ENCODE measurements at places on chromosomes 3 and 15.
A peak's percentile ranks its signal among the peaks of the same experiment; 100 is the strongest.

DNA sequence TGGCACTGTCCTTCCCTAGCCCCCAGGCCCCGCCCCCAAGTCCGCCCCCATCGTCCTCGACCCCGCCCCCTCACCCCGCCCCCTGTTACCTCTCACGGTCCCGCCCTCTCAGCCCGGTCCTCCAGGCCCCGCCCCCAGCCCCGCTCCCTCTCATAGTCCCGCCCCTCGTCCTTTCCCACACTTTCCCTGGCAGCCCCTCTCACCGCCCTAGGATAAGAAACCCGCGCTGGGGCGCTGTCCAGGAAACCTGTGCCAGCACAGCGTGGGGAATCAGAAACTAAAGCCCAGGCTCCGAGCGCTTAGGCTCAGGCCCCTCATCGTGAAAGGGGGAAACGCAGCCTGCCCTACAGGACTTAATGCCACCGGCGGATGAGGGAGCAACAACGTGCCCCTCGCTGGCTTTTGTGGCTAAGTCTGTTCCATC is 20.9 kb downstream of the TRPM1 start:
- no peak for DNase-seq

DNA sequence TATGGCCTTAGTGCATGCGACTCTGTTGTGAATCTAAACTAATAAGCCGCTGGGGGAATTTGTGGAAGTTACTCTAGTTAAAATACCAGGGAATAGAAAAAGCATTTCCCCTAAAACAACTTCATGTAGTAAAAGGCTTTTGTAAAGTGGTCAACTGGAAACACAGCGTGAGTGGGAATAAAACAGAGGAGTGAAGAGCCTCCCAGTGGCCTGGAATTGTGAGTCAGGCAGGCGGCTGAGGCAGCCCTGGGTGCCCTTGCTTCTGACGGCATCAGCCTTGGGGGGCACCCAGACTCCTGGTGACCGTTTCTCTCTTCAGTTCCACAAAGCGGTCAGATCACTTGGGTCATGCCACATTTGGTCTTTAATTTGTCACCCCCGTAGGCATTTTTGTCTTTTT is 108.4 kb downstream of the GHSR start:
- no peak for DNase-seq

- peak; percentile 99 for DNase-seq
Observed at GRCh38 chr3:109927161-109927560, 589.8 kb upstream of the DPPA4 start.

DNA sequence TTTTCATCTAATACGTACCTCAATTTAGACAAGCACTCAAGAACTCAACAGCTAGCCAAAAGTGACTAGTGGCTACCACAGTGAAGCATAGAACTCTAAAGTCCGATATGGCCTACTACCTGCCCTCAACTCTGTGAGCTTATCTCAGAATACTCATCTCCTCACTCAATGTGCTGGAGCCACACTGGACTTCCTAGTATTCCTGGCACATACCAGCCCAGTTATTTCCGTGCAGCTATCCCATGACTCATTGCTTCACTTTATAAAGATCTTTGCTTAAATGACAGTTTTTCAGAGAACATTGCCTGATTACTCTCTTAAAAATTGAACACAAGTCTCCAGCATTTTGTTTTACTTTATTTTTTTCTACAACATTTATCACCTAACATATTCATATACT is 524.7 kb downstream of the PYDC2 start:
- peak; percentile 78 for DNase-seq

DNA sequence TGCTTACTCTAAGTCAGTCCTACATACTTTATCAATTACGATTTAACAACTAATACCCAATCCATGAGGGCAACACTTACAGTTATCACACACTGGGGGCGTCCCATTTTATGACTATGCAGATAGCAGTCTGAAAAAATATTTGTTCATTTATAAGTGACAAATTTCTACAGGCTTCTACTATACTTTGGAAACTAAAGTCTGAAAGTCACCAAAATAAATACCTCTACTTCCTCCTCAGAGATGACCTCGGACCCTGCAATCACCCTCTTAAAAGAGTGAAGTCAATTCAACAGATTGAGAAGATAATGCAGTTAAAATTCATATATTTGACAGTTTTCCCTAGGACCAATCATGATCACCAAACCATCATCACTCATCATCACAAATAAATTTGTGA is 76.6 kb downstream of the GSK3B start:
- DNase-seq: no peak

DNA sequence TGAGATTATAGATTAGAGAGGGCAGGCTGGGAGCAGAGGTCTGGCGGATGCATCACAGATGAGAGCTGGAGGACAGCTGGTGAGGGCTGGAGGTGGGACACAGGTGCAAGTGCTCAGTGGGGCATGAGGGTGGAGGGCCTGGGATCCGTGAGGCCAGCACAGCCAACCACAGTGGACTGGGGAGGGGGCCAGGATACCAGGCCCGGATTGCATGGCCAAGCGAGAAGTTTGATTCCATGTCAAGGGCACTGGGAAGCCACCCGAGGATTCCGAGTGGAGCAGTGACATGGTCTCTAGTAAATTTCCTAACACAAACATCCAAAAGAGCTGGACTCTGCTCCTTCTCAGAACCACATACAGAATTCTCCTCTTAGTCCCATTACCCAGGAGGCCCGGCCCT is 44.0 kb upstream of the SLC41A3 start:
- DNase-seq: no peak

DNA sequence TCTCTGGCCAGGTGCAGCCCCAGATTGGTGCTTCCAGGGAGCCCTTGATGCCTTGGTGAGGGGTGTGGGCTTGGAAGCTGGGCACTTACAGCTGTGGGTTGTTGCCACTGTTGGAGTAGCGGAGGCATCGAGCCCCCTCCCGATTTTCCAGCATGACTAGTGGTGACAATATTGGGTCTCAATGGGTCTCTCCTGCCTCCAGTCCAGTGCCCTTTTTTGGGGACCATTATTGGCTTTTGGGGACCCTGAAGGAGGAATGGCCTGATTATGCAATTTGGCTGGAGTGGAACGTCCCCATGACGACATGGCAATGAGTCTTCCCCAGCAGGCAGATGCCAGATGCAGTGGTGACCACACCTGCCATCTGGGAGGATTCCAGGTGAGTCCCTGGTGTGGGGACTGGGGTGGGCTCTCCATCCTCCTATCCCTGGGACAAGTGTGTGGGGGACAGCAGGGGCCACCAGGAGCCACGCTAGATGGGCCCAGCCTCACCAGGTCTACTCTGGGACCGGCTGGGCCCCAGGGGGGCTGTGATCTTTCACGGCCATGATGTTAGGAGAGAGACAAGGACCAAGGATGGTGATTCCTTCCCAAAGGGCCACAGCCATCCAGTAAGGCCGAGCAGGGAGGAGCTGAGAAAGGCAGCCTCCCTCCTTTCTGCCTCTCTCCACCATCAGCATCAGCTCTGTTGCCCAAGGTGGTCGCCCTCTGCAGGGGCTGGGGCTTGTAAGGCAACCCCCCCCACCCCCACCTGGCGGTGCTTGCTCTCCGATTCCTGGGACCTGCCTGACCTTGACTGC is 196.8 kb downstream of the GOLGA6L6 start:
- DNase-seq: no peak

DNA sequence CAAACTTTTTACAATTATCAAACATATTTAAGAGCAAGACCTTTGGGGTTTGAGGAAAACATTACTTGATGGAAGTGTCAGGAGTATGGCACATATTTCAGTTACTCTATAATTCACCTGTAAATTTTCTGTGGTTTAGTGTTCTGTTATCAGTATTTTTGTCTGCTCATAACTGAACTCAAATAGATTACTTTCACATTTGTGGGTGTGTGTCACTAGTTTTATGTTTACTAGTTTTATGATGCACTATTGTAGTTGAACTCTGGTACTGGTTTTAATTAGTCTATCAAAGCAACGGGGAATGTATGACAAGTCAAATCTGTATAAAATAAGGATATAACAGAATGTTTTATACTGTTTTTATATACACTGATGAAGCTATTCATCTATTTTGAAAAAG is 27.2 kb downstream of the OXSM start:
- DNase-seq: no peak

DNA sequence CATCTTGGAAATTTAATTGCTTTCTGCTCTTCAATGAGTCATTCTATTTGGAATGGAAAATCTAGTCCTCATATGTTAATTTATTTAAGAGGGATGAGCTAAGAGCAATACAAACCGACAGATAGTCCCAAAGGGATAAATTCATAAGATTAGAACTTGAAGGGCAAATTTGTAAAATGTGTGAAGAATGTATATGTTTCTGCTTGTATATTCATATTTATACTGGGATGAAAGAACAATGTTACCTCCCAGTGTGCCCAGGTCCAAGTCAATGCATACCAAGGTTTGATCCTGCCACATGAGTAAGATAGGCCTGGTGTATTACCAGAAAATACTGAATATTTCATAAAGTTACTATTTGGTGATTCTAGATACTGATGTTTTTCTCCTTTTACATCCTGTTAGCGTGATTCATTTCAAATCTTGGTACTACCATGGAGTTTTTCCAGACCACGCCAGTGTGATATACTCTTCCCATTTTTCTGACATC is 255.6 kb upstream of the SEMA6D start:
- DNase-seq: no peak

GRCh38 chr3:173268781-173269180 is 127.7 kb upstream of the SPATA16 start:
- DNase-seq: no peak

- peak; percentile 88 for DNase-seq
Observed at GRCh38 chr3:55185380-55185779, 257.5 kb upstream of the LRTM1 start.

DNA sequence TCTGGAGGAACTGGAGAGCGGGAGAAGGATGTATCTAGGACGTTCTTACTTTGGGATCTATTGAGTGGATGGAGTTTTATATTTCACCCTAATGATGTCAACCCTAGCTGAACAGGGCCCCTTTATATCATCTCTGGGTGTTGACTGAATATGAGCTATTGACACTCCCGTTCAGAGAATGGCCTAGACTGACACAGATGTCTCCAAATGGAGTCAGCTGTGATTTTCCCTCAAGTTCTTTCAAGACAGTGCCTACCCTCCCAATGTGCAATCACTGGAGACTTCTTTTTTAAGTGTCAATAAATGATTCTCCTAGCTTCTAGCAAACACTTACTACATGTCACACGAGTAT is 63.8 kb downstream of the FRMD4B start:
- no peak for DNase-seq

GRCh38 chr15:101051291-101052030 is 132.3 kb downstream of the LRRK1 start:
- DNase-seq: no peak

GRCh38 chr3:56758539-56758981 is 43.2 kb downstream of the ARHGEF3 start:
- peak; percentile 93 for DNase-seq

DNA sequence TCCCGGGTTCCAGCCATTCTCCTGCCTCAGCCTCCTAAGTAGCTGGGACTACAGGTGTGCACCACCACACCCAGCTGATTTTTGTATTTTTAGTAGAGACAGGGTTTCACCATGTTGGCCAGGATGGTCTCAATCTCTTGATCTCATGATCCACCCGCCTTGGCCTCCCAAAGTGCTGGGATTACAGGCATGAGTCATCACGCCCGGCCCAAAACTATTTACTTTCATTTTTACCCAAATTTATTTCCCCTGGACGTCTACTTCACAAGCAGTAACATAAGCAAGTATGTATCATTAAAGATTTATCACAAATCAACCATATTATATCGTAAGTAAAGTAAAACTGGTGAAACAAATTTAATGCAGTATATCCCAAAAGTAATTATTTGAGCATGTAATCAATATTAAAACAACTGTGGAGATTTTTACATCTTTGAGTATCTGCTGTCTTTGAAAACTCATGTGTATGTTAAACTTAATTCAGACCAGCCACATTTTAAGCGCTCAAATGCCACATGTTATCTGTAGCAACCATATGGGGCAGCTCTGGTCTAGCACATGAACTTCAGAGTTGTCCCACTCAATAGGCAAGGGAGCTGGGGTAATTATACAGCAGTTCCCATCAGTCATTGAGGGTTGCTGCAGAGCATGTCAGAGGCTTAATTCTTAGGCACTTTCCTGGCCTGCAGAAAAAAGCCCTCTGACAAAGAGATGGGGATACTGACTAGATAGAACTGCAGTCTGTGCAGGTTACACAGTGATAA is 185.7 kb upstream of the CTDSPL start:
- no peak for DNase-seq

GRCh38 chr15:83565138-83565537 is 88.8 kb upstream of the ADAMTSL3 start:
- DNase-seq: no peak

- peak; percentile 82 for DNase-seq
Observed at GRCh38 chr15:40092979-40093869, 15.5 kb downstream of the BMF start.

- no peak for DNase-seq
Observed at GRCh38 chr3:44902628-44903027, 28.2 kb downstream of the TGM4 start.

DNA sequence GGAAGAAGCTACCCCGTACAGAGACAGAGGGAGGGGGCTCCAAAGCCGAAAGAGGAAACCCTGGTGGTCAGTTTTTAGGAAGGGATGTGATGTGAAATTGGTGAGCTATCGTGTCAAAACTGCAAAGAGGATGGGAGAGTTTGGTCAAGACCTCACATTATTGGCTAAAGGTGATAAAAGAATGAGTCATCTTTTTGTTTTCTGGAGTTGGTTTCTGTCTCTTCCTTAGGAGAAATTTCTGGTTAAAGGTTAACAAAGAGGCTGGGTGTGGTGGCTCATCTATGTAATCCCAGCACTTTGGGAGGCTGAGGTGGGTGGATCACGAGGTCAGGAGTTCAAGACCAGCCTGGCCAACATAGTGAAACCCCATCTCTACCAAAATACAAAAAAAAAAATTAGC is 217.8 kb upstream of the CBLB start:
- DNase-seq: peak; percentile 48

- DNase-seq: no peak
Observed at GRCh38 chr3:18786650-18787323, 361.5 kb upstream of the KCNH8 start.

- DNase-seq: peak; percentile 44
Observed at GRCh38 chr15:65460741-65461347, 38.1 kb upstream of the IGDCC4 start.

DNA sequence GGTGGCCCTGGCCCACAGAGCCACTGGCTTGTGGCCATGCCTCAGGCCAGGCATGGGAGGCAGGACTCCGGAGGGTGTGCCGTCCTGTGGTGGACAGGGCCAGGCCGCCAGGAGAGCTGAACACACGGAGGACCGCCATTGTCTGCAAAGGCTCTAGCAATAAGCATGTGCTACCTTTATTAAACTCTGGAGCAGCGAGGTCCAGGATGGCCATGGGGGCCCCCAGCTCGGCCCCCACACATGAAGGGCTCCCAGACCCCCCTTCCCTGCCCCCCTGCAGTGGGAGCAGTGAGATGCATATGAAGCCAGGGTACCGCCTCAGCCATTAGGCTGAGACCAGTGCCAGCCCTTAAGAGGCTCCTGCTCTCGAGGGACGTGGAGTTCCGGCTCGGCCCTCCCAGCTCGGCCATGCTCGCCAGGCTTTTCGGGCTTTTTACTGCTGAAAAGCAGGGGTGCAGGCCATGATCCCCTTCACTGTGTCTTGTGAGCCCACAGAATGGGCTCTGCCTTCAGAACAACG is 2.7 kb downstream of the AMIGO3 start:
- no peak for DNase-seq
